ENCODE measurements at places on chromosomes 13 and 19.

DNA sequence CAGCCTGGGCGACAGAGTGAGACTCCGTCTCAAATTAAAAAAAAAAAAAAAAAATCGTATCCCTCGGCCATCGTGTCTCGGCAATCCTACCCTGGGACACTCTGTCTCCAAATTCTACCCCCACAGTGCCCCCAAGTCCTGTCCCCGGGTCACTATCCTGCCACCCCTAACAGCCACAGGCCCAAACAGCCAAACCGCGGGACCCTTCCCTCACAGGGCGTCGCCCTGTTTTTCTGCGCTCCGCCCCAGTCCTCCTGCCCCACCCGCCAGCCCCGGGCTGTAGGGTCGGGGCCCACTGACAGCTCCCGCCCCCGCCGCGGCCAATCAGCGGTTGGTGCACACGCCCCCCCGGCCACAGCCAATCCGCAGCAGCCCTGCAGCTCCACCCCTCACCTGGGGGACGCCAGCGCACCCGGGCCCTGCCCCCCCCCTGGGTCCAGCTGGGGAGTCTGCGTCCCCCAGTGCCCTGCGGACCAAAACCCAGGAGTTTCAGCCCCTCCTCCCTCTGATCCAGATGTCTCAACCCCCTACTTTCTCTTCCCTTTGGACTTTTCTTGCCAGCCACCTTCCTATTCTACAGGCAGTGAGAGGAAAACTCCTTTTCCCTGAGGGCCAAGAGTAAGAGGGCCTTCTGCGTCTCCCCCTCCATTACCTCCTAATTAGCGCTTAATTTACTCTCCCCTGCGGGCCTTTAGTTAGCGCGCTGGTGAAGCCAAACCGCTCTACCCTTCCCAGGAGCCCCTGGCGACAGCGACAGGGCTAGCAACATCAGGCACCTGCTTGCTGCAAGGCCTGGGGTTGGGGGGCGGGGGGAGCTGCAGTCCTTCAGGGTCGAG is 1.5 kb upstream of the BCAT2 start:
- peak; percentile 70 for DNase-seq

DNA sequence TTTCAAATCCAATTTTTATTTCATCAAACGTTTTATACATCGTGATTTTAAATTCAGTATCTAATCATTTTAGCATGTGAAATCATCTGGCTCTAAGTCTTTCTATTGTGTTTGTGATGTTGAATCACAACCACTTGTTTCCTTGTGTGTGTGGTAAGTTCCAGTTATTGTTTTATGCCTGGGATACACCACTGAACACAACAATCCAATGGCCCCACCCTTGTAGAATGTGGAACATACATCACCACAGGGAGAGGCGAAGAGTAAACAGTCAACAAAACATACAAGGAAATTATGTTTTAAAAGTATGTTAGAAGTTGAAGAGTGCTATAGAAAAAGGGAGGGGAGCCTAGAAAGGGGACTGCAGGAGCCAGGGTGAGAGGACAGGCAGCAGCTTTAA is 100.5 kb downstream of the EPSTI1 start:
- no peak for DNase-seq

DNA sequence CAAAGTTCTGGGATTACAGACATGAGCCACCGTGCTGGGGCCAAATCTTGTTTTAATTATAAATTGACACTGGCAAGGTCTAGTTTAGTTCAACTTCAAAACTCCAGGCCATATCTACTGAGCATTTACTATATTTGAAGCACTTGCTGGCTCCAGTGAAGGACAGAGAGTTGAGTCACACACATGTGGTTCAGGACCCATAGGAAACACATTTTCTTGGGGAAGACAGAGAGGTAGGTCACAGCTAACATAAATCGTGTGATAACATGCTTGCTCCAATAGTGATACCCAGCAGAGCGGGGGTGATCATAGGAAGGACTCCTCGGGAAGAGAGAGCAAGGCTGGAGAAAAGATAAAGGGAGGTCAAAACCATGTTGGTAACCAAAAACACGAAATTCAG is 170.6 kb upstream of the TSC22D1 start:
- peak; percentile 47 for DNase-seq

- no peak for DNase-seq
Observed at GRCh38 chr13:39526499-39526898, 76.5 kb downstream of the LHFPL6 start.

GRCh38 chr13:98772794-98773452 is 20.5 kb upstream of the SLC15A1 start:
- DNase-seq, result no peak

GRCh38 chr13:114118511-114119123 is 13.8 kb downstream of the RASA3 start:
- DNase-seq, result peak; percentile 80

DNA sequence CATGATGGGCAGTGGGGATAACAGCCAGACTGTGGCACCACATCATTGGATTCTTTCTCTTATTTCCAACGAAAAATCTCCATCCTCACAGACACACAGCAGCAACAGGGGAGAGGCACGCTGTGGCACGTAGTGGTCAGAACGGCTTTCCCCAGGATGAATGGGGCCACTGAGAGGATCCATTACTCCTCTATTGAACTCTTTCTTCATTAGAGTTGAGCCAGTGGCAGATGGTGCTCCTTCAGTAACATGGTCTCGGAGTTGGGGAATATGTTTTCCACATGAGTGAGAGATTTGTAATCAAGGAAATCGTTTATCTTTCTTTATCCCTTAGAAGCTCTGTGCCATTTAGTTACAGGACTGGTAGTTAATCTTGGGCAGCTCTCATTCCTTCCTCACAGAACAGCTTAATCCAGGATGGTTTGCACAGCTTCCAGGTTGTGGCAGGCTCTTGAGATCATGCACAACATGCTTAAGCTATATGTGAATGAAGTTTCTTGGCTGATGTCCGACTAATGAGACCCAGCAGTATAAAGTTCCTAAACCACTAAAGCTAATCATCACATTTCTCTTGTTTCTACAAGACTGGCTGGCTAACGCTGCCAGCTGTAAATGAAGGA is 180.5 kb upstream of the SLC10A2 start:
- DNase-seq, result no peak

DNA sequence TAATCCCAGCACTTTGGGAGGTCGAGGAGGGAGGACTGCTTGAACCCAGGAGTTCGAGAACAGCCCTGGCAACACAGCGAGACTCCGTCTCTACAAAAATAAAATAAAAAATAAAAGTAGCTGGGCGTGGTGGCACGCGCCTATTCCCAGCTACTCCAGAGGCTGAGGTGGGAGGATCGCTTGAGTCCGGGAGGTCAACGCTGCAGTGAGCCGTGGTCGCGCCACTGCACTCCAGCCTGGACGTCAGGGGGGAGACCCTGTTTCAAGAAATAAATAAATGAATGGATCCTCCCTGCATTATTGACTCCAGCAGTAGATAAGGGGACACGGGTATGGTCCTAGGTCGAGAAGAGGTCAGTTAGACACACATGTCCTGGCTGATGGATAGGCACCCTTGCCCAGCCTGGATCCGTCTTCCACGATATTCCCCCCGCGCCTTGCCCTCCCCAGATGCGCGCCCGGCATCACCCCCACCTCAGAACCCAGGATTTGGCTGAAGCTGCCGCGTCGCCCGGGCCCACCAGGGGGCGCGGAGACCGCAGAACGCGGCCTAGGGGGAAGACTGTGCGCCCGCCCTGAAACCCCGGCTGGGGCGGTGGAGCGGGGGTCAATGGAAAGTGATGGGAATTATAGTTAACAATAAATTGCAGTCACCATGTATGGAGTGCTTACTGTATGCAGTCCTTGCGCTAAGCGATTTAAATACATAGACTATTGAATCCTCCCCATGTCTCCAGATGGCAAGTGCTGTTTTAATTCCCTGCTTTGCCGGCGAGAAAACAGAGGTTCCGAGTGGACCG is 2.1 kb upstream of the HOOK2 start:
- DNase-seq, result peak; percentile 81

- DNase-seq, result no peak
Observed at GRCh38 chr13:71213252-71213821, 653.7 kb downstream of the DACH1 start.

DNA sequence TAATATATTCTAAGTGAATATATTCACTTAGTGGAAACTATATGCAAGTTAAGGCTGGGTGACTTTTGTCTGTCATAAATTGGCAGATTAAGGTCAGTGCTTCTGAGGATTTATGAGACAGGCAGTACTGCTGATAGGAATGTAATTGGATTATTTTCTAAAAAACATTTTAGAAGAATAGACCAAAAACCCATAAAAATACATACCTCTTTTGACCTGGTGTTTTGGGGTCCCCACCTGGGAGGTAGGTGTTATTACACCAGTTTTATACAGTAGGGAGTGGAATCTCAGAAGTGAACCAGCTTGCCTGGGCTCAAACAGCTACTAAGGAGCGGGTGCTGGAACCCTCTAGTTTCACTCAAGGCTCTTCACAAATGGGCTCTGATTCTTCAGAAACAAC is 25.3 kb downstream of the COG3 start:
- DNase-seq, result no peak

DNA sequence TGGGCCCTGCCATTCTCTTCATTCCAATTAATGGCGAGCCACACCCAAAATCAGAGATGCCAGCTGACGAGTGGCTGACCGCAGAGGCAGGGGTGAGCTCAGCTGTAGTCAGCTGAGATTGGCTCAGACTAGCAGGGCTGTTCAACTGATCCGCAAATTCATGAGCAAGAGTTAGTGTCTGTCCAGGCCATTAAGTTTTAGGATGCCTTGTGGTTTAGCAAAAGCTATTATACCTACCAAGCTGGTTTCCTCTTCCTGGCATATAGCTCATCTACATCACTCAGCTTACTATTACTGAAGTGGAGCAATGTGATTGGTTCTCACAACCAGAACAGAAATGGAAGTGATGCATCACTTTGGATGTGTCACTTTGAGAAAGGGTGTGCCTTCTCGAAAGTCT is 148.7 kb downstream of the NALCN start:
- peak; percentile 81 for DNase-seq

DNA sequence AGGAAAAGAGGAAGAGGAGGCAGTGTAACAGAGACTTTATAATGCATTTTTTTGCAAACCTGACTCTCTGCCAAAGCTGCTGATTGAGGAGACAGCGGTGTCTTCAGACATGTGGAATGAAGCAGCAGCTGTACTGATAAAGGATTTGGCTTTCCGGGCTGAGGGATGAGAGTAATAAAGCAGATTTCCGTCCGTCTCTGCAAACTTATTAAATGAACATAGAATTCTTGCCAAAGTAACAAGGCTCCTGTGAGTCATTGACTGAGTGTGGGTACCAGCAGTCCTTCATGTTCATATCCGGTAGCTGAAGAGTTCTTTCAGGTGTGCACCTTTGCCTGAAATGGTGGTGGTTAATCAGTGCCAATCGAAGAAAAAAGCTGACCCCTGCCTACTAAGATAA is 112.6 kb downstream of the LIG4 start:
- no peak for DNase-seq

DNA sequence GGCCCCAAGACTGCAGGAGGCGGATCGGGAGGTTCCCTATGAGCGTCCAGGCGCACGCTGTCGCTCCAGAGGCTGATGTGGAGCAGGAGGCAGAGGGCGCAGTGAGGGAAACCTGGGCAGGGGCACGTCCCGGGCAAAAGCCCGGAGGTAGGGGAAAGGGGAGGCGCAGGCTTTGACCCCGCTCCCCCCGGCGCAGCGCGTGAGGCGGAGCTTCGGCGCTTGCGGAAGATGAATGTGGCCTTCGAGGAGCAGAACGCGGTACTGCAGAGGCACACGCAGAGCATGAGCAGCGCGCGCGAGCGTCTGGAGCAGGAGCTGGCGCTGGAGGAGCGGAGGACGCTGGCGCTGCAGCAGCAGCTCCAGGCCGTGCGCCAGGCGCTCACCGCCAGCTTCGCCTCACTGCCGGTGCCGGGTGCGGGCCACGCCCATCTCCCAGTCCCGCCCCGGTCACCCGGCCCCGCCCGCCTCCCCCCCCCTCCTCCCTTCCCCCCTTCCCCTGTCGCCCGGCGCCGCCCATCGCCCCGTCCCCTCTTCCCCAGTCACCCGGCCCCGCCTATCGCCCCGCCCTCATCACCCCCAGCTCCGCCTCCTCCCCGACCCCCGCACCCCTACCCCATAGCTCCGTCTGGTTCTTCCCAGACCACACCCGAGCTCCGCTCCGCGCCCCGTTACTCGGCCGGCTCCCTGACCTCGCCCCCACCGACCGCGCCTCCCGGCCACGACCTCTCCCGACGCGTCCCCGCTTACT is 4.1 kb downstream of the HMG20B start:
- peak; percentile 71 for DNase-seq

DNA sequence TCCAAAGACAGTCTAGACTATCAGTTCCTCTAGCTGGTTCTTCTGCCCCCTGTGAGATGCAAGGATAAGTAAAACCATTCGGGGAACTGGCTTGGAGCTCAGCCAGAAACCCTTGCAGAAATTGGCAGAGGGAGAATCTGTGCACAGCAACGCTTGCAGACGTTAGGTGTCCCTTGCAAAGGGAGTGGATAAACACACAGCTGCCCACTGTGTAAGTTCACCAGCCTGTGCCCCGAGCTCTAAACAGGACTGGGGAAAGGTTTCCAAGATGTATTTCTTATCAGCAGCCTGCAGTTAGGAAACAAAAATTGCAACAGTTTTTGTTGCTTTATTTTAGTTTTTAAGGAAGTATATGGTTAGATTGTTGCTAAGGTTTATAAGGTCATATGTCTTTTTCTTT is 19.0 kb upstream of the ADGRE1 start:
- no peak for DNase-seq

- DNase-seq, result peak; percentile 83
Observed at GRCh38 chr13:41060724-41061074, 610 bp upstream of the WBP4 start.

DNA sequence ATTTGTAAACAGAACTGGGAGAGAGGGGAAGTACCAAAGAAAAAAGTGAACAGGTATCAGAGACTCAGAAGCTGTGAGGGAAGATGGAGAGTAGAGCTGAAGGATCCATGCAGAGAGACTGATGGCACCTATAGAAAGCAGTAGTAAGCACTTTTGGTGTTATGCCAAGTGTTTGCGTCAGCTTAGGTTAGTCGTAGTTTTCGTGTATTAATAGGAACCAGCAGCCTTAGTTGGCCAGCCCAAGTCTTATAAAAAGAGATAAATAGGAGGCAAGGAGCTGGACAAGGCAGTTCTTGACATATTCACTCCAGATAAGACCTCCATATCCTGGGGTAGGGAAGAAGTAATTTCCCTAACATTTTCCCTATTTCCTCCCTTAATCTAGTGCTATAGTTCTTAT is 214.2 kb downstream of the OXGR1 start:
- DNase-seq, result no peak

GRCh38 chr19:6697291-6697690 is 23.2 kb downstream of the C3 start:
- no peak for DNase-seq

DNA sequence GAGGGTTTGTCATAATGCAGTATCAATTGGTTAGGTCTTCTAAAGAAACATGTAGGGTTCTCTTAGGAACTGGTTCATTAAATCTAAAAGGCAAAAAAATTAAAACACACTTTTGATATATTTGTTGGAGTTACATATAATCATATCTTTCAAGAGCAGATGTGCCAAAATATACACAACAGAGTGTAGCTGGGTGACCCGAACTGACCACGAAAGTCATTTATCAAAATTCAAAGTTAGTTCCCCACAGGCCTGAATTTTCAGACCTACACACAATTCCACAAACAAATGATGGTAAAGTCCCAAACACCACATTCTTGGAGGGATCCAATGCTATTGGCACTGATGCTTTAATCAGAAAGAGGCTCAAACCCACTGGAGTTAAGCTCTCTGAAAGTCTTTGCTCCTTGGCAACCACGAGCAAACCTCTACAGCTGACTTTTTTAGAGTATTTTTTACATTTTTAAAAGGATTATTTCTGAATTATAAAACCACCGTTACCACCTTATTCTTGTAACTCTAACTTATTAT is 50.9 kb downstream of the IRS2 start:
- DNase-seq, result peak; percentile 50

GRCh38 chr19:2797280-2797679 is 12.0 kb downstream of the THOP1 start:
- no peak for DNase-seq

GRCh38 chr13:32496599-32497160 is 41.9 kb downstream of the N4BP2L2 start:
- peak; percentile 60 for DNase-seq

All from fibroblast of lung (primary cell).